NCI-H510A treated with DMSO at 0.1 percent for 48 hours (cell line): ENCODE measurements at places on chromosomes 4 and X.

- no peak for DNase-seq
Observed at GRCh38 chrX:115547448-115547847, 13.5 kb upstream of the PLS3 start.

- DNase-seq: no peak
Observed at GRCh38 chr4:164821711-164822110, 55.3 kb upstream of the APELA start.

DNA sequence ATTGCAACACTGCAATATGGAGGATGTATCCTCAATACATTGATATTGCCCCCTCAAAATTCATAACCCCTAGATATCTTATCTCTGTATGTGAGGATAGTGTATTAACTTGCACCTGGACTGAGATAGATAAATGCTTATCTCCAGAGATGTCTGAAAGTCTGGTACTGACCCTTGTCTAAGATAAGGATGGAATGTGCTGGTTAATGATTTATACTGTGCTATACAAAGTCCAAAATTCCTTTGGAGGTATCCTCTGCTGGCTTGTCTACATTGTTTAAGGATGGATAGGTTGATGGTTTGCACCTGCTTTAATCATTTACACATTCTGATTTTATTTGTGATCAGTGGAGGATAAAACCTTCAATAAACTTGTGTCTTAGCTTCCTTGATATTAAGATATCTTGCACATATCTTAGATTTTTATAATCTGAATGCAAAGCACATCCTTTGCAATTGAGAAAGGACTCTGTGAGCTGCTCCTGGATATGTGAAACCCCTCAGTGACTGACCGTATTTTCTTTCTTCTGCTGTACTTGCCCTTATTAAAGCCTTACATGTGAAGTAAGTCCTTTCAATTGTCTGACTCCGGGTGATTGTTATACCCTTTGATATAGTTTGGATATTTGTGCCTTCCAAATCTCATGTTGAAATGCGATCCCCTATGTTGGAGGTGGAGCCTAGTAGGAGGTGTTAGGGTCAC is 430.3 kb upstream of the MAOA start:
- no peak for DNase-seq

DNA sequence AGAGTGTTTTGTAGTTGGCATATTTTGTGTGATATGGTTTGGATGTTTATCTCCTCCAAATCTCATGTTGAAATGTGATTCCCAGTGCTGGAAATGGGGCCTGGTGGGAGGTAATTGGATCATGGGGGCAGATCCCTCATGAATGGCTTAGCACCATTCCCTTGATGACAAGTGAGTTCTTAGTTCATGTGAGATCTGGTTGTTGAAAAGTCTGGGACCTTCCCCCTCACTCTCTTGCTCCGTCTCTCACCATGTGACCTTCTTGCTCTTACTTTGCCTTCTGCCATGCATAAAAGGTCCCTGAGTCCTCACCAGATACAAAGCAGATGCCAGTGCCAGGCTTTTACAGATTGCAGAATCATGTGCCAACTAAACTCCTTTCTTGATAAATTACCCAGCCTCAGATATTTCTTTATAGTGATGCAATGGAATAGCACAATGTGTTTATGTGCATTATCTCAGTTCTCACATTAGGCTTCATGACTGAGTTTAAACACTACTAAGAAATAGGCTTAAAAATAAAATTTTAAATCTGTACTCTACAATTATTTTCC is 1348.8 kb downstream of the STIM2 start:
- DNase-seq: no peak

- no peak for DNase-seq
Observed at GRCh38 chr4:113094331-113094730, 44.9 kb downstream of the ANK2 start.

DNA sequence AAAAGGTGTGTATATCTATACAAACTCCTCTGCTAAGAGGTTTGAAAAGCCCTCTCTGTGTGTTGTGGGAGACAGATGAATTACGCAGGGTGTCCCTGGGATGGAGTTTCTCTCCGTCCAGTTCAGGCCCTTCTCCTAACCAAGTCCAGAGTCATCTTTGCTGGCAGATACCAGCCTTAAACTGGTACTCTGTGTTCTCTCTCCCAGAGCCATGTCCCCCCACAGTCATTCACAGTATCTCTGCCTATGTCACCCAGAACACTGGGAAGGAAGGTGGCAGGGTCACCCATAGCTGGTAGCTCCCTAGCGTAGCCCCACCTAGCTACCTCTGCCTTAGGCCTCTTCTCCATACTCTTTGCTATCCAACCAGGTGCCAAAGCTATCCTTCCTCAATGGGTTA is 8.9 kb downstream of the AMER1 start:
- no peak for DNase-seq

DNA sequence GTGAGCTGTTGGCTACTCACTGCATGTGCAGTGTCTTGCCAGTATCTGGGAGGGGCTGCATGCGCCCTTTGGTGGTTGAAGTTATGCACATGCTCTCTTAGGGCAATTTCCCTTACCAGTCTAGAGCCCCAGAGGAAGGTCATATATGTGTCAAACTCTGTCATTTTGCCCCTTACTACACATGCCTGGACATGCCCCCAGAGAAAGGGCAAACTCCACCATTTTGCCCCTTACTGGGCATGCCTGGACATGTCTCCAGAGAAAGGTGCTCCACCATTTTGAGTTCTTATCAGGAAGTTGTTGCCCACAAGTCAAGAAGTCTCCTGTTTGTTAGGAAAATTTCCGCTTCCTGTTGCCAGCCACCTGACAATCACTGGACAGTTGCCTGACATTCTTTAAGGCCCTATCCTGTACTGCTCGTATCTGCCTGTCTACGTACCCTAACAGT is 56.4 kb upstream of the PLAC8 start:
- no peak for DNase-seq

- peak; percentile 77 for DNase-seq
Observed at GRCh38 chr4:81465406-81466340, 6.0 kb downstream of the RASGEF1B start.

DNA sequence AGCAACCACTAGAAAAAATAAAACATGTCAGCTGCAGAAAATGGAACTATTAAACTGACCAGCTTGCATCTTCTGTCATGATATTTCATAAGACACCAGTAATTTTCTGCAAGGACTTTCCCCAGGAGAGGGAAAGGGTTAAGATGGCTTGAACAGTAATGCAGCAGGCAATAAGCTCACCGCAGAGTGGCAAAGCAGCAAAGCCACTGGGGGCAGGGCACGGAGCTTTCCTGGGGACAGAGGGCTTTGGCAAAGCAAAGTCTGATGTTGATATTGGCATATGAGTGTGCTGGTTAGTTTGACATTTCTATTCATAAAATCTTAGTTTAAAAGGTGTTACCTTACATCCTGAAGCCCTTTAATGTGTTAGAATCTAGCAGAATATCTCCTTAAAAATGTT is 55.1 kb upstream of the NAP1L5 start:
- no peak for DNase-seq

DNA sequence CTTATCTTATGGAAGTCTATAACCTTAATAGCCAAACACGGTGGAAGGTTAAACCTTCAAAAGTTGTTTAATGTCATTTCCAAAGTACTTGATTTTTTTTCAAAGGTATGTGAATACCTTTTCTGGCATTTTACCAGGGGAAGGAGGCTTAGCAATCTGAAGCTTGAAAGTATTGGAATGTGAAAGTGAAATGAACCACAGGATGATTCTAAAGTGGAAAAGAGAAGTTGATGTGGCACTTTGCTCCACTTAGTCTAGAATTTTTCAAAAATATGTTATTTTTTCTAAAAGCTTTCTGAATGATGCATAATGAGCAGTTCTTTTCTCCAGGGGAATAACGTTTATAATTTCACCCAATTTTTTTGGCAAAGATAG is 19.2 kb downstream of the PI4K2B start:
- no peak for DNase-seq

- DNase-seq: no peak
Observed at GRCh38 chr4:40200875-40201801, 4.3 kb downstream of the RHOH start.

GRCh38 chrX:85303544-85303943 is 59.8 kb downstream of the ZNF711 start:
- no peak for DNase-seq

DNA sequence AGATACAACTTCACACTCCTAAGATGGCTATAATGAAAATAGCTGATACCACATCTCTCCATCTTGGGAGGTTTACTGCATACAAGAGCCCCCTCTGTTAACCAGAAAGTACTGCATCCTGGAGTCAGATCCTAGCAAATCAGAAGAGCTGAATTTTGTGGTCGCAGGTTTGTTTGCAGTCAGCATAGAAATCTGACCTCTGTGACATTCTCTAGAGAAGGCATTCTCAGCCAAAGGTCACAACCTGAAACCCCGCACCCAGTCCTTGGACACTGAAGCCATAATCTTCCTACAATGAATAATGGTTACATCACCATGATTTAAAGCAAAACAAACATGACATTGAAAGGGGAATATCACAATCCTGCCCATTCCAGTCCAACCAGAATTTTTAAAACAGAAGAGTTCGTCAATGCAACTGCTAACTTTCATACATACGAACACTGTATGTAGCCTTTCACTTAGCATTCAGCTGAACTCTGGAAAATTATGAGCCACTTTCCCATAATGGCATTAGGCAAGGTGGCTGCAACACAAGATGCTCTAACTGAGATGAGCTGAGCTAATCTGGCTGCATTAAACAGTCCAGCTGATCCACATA is 17.6 kb downstream of the HS6ST2 start:
- DNase-seq: no peak
